ENCODE measurements at places on chromosomes 5 and 9.

- DNase-seq, result no peak
Measured at GRCh38 chr5:142597546-142598337, 88.1 kb downstream of the FGF1 start.

GRCh38 chr5:54663866-54664265 lies 146.3 kb downstream of the SNX18 start:
- no peak for DNase-seq

DNA sequence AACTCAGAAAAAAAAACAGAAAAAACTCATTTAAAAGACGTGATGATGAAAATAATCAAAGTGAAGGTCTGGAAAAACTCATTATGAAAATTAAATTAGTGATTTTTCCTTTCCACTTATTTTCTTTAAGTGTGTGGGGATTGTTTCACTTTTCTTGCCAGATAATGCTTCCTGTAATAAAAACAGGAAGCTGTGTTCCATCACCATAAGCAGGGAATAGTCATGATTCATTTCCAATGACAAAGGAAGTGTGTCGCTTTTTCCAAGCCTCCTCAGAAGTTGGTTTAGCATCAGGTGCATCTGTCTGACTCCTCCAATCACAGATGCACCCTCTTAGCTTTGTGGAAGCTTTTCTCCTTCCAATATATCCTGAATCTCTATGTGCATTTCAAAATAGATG lies 2068.7 kb downstream of the MAT2B start:
- DNase-seq, result no peak

DNA sequence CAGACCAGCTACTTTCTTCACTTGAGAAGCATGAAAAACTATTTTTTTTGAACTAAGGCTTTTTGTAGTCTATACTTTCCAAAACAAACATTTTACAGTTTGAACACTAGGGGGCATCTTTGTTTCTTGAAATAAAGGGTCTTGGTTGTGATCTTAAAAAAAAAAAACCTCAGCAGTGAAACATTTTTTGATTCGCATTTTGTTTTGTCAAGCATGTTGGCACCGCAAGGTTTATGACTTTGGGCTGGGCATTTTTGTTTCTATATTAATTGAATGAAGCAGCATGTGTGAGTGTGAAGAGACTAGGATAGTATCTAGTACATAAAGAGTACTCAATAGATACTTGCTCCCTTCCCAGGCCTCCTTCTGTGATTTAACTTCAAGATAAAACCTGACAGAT lies 31.6 kb upstream of the ACOT12 start:
- no peak for DNase-seq

DNA sequence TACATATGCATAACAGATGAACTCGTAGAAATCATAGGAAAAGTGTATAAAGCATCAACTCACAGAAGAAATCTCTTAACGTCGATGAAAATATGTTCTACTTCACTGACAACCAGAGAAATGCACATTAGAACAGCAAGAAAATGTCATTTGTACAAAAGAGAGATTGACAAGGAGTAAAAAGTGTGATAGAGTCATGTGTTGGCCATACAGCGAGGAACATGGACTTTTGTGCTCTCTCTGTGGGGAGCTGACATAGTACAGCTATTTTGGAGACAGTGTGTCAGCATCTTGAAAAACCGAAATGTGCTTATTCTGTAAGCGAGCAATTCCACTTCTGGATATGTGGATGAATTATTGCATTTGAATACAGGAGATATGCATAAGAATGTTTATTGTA lies 477.9 kb downstream of the ICE1 start:
- no peak for DNase-seq

All from left lung (tissue), 14 donors.